ENCODE measurements at places on chromosomes 11 and 22.
A peak's percentile ranks its signal among the peaks of the same experiment; 100 is the strongest.

DNA sequence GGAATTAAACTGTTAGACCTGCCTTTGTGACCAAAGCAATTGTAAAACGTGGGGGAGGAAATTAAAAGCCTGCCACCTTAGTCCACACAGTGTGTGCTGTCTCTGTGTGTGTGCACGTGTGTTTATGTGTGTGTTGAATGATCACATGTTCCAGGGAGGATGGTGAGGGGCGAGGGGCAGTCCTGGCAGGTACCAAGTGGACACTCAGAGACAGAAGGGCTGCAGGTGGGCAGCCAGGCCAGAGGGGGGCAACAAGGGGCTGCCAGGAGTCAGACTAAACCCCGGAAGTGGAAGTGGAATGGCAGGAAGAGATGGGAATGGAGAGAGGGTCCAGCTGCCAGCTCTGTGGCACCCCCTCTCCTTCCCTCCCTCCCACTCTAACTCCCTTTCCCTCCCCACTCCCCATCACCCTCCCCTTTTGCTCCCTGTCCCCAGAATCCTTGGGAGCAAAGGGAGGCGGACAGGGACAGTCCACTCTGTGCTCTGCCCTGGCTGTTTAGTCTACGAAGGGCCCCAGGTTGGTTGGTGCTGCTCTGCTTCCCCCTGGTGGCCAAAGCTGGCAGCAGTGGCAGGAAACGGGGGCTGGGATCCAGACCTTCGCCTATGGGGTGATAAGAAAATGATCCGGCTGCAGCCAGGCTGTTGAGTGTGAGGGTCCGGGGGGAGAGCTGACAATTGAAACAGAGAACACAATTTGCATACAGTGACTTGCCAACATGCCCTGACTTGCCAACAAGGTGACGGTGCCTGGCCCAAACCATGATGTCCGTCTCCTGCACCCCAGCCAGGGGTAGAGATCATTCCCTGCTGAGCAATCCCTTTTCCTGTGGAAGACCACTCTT, 24.4 kb downstream of the P2RY2 start:
- peak; percentile 58 for DNase-seq

GRCh38 chr11:88345949-88346348, 8.4 kb upstream of the CTSC start:
- no peak for DNase-seq

DNA sequence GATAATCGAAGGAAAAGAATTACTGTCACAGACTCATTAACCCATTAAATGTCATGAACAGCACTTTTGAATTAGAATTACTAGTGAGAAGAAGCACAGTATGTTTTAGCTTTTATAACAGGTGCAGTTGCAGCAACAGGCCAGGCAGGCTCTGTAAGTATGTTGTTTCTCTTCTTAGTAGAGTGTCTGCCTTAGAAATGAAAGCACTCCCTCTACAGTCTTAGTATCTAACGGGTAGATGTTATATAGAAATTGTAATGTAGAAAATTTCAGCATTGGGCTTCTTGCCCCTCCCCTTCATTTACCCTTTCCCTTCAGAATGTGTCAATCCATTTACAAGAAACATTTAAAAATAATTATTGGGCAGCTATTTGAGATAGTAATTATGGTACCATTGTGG, 87.4 kb downstream of the HIPK3 start:
- no peak for DNase-seq

DNA sequence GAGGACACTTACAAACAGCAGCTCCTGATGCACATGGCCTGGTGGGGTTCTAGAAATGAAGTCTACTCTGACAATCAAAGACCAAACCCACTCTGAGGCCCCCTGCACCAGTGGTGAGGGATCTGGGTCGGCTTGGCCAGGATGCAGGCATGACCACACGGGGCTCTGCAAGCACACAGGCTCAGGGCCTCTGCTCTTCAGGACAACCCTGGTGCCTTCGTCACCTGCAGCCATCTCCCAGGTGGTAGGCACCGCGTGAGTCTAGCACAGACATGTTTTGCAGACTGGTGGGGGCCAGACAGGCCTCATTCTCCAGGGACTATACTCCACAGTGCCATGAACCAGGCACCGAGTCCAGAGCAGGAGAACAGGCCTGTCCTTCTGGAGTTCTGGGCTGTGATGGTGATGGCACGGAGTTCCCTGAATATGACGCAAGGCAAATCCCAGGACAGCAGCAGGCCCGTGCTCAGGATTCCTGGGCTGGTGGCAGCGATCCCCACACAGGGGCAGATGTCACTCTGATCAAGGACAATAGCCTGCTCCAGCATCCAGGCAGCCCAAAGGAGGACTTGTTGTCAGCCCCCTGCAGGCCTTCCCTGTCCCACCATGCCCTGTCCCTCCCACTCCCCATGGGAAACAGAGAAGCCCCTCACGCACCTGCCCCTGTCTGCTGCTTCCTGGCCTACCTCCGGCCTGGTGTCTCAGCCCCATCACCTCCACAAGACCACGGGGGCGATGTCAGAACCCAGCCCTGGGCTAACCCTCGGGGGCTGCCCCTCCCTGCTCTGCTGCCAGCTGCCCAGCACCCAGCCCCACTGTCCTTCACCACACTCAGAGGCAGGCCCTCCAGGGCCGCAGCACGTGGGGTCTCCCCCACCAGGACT, 36.1 kb downstream of the GNB1L start:
- no peak for DNase-seq

DNA sequence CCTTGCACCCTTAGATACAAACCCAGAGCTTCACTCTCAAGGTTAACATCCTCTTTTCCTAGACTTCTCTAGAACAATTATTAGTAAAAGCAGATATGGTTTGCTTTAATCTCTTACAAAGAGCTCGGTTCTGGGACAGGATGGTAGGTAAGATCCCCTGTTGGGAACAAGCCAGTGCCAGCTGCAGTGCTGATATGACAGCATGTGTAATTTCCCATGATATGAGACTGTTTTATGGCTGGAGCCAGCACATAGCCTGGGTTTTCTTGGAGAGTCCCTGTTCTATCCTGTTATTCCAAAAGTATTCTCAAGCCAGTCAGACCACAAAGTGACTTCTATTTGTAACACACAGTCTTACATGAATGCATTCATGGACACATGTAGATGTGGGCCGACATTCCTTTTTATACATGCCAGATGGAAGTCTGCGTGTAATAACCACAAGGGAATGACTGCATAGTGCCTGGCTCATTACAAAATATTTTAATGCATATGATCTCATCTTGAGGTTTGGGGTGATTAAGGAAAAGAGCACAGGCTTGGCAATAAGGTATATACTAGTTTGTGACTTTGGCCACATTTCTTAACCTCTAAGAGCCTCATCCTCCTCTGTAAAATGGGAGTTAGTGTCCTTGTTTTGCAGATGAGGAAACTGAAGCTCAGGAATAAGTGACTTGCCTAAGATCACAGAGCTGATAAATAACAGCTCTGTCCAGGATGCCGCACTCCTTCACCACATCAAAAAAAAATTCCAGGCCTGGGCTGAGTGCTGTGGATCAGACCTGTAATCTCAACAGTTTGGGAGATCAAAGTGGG, 21.8 kb downstream of the CLMP start:
- no peak for DNase-seq

DNA sequence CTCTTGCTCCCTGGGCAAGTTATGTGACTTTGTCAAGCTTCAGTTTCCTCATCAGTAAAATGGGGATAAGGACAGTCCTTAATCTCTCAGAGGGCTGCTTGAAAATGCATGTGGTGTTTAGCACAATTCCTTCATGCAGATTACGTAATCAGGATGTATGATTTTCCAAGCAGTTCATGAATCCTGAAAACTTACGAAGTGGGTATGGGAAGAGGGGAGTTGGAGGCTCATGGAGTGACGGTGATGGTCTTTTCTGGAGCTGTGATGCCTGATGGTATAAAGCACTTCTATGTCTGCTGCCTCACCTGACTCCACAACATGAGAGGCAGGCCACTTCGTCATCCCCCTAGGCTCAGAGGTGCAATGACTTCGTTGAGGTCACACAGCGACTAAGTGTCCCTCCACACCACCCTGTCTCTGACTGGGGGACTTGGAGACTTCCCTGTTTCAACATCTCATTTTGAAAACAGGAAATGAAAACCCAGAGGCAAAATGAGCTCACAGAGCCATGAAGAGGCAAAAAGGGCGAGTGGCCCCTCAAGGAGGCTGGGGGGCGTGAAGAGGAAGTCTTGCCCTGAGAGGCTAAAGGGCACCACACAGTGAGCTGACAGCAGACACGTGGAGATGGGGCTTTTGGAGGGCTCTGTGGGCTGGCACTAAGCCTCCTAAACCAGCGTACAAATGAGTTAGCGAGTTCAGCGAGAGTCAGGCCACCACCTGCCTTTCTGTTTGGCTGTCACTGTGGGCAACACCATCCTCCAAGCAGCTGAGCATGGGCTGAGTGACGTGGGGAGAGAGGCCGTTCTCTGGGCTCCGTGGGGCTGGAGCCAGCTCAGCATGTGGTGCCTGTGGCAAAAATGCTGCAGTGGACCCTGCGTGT, 10.1 kb downstream of the MCM5 start:
- DNase-seq, result no peak

DNA sequence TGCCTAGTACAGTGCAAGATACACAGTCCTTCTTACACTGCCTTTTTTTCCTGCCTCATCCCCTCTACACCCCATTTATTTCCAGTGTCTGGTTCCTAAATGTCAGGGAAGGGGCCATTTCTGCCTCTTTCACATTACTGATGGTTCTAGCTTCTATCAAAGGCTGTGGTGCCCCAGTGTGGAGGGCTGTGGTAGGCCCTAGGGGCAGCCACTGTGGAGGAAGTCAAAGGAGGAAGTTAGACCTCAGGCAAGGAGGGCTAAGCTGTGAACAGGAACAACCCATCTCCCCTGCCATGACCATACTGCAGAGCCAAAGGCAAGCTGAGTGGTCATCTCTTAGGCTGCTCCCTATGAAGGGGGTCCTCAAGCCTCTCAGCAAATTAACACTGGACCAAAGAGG, 81.9 kb upstream of the CRTAM start:
- peak; percentile 34 for DNase-seq

GRCh38 chr11:128480066-128480465, 107.3 kb downstream of the ETS1 start:
- DNase-seq, result no peak

- no peak for DNase-seq
Observed at GRCh38 chr11:130629039-130629438, 180.6 kb downstream of the ADAMTS15 start.

- no peak for DNase-seq
Observed at GRCh38 chr11:117983163-117983475, 3.1 kb upstream of the IL10RA start.

GRCh38 chr11:90701716-90702115, 478.9 kb upstream of the CHORDC1 start:
- DNase-seq, result no peak

GRCh38 chr22:26599505-26599904, 9.6 kb upstream of the TPST2 start:
- DNase-seq, result no peak

DNA sequence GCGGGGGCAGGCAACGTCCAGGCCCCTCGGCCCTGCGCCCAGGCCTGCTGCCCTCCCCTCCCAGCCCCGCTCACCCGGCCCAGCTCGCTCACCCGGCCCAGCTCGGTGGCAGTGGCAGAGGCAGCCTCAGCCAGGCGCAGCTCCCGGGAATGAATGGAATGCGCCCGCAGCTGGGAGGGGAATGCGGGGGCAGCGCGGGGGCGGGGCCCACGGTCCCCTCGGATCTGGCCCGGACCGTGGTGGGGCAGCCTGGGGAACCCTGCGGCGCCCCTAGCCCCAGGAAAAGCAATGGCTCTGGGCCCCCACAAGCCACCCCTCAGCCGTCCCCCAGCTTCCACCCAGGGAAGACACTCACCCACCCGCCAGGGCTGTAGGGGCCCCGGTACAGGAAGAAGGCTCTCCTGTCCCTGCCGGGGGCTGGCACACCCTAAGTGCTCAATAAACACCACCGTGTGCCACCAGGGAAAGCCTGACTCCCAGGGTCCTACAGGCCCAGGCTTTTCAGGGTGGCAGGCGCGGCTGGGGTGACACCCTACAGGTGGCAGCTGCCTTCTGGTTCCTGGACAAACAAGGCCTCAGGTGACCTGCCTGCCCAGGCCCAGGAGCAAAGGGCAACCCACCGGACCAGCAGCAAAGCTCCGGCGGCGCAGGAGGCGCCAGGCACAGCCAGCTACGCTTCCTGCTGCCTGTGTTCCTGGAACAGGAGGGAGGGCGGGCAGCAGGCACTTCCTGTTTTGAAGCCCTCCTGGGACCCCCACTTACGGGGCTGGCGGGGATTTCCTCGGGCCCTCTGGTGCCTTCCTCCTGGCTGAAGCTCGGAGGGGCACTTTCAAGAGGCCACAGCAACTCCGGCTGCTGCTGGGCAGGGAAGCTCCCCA, 13.8 kb downstream of the PLXNB2 start:
- DNase-seq, result no peak

- no peak for DNase-seq
Observed at GRCh38 chr11:108796551-108796950, 131.7 kb downstream of the DDX10 start.

DNA sequence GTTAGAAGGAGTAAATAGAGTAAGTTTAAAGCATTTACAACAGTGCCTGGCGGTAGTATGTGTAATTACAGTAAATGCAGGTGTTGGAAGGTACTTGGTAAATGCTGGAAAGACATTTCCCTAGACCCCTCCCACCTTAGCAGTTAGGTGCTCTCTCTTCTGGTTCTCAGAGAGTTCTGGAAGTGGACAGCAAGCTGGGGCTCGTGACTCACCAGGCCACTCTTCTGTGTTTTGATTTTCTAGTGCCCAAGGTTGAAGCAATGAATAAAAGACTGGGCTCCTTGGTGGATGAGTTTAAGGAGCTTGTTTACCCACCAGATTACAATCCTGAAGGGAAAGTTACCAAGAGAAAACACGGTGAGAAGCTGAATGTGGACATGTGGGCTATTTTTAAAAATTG, 27.6 kb downstream of the SNU13 start:
- no peak for DNase-seq

DNA sequence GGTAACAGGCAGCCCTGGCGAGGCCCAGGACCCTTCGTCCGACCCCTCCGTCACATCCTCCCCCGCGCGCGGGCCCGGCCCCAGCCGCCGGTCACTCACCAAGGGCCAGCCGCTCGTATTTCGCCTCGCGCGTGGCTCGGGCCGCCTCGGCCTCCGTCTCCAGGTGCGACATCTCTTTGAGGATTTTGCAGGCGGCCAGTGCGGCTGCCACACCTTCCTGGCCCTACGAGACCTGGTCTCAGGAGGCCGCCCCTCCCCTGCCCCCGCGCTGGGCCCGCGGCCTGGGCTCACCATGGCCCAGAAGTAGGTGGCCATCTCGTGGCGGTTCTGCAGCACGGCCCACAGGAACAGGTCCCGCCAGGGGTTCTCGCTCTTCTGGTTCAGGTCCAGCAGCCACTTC, 14.1 kb downstream of the TSSC4 start:
- DNase-seq, result no peak

DNA sequence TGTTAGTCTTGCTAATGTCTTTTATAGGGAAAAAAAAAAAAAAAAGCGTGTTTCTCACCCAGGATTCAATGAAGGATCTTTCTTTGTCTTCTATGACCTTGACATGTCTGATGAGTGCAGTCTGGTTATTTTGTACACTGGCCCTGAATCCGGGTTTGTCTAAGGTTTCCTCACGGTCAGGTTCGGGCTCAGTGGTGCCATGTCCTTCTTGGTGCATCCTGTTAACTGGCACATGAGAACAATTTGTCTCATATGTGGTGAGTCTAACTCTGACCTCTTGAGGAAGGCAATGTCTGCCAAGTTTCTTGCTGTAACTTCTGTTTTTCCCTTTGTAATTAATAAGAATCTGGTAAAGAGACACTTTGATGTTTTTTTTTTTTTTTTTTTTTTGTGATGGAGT, 12.5 kb downstream of the F2 start:
- no peak for DNase-seq

GRCh38 chr11:96152623-96153022, 190.4 kb downstream of the MAML2 start:
- no peak for DNase-seq

- DNase-seq, result no peak
Observed at GRCh38 chr11:8067567-8067928, 13.5 kb upstream of the TUB start.

All from activated gamma-delta T cell treated with anti-CD3 and anti-CD28 coated beads, Interleukin-2, amount 50 U/mL, for 16 hours (primary cell).